ENCODE measurements at places on chromosomes 2 and 18. TPM values are rescaled to one million over a fixed set of nuclear protein-coding genes. Genes with fewer than 3 reads are reported as not detected.

GRCh38 chr18:22293417-22293816 is 124.0 kb downstream of the GATA6 start:
- DNase-seq = no peak

Gene ALKAL2
- 1.3 TPM for total RNA-seq

GRCh38 chr2:70854411-70854810 is 18.8 kb upstream of the CD207 start:
- DNase-seq = no peak

DNA sequence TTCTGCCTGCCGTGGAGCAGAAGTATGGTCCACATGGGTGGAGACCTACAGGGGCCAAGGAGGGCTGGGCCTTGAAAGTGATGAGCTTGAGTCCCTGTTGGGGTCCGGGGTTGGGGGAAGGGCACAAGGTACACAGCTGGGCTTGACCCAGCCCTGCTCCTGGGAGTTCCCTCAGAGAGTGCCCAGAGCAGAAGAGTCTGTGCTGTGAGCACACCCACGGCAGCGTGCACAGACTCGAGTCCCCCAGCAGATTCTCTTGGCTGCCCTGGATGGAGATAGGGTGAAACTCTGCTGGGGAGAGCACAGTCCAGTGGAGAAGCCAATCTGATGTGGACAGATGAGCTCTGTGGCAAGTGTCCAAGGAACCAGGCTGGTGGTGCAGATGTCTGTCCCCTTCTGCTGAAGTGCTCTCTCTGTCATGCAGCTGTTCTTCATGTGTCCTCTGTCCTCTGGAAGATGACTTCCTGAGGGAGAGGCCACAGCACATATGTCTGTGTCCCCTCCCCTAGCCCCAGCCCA is 27.5 kb downstream of the INPP4A start:
- DNase-seq = no peak

Data from left ventricle myocardium superior (tissue), 1 donor.